Cerebellum (tissue), 4 donors: ENCODE measurements at places on chromosomes 16 and 17.
A peak's percentile ranks its signal among the peaks of the same experiment; 100 is the strongest.

DNA sequence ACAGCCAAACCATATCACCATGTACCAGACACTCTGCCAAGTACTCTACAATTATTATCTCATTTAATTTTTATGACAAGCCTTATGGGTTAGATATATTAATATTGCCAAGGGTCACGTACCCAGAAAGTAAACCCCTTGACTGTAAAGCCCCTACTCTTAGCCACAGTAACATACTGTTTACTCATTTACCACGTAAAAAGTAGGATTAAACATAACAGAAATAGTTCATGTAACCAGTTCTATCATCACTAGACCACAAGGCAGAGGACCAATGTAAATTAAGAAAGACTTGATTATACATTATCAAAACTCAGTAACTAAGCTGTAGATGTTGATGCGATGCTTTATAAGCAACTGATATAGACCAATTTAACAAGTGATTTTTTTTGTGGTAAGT, 101.5 kb upstream of the CNTNAP4 start:
- DNase-seq: no peak

DNA sequence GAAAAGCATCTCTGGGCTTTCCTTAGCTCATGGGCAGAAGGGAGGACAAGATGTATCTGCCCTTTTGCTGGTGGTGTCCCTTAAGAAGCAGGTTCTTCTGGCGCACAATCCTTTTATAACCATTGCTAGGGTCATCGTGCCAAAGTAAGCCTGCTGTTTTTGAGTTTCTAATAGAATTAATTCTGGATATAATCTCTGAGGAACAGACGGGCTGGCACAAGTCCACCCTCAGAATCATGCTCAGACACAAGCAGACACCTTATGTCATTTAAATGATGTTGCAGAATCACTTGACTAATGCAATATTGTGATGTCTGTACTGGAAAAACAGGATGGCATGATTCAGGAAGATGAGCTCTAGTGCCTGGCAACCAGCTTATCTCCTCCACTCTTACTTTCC, 18.8 kb upstream of the MMD start:
- DNase-seq: peak; percentile 28

DNA sequence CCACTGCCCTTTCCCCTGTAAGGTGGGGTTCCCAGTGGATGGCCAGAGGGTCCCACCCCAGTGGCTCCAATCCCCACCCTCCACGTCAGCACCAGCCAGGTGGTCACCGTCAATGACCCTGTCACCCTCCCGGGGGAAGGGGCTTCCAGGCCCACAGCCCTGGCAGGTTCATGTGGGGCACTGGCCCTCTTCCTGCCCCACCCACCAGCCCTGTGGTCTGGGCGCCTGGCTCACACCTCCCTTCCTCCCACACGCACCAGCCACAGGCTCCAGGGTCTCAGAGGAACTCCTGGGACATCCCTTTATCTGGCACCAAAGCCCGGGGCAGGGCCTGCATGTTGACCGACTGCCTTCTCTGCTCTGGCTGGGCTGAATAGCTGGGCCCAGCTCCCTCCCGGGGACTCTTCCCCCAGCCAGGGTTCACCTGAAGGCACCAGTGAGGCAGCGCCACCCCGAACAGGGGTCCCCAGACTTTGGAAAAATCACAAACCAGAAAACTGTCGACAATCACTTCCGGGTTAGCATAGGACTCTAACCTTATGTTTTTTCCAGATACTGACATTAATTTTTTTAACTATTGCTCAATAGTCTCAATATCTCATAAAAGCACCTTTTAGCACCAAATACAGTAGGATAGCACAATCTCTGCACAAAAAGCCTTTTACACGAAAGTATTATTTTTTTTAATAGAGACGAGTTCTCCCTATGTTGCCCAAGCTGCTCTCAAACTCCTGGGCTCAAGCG, 21.9 kb upstream of the ZC3H18 start:
- DNase-seq: no peak

DNA sequence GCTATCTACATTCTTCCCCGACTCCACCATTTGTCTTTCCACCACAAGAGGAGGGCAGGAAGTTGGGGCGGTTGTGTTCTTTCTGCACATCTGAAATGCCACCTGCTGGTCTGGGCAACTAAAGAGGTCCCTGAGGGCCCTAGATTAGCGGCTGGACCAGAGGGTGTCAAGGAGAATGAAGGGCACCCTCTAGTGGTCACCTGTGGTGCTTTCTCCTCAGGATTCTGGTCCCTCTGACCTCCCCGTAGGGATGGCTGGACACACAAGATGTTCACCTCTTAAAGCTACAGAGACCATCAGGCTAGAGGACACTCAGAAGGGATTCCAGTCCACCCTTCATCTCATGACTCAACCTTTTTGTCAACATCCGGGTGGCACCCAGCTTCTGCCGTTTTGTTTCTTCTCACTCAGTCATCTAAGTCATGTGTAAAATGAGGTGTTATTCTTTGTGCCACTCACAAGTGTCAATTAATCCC, 2.9 kb upstream of the SCIMP start:
- DNase-seq: no peak

GRCh38 chr16:73019457-73020362, 28.2 kb downstream of the ZFHX3 start:
- no peak for DNase-seq

DNA sequence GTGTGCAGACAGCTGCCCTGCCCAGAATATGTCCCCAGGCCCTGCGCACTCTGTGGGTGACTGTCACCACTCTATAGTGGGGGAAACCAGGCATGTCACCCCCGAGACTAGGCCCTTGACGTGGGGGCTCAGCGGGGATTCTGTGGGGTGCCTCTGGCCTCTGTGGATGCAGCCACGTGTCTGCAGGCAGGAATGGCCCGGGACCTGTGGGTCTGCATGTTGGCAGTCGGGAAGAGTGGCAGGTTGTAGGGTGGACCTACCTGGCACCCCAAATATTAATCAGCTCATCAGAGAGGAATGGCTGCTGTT, 954 bp downstream of the IL32 start:
- DNase-seq: no peak

- DNase-seq: no peak
Observed at GRCh38 chr17:18187821-18188761, 4.5 kb downstream of the ALKBH5 start.

- peak; percentile 14 for DNase-seq
Observed at GRCh38 chr17:41919840-41920579, 1.3 kb upstream of the ACLY start.

GRCh38 chr17:327971-328370, 24.6 kb downstream of the RPH3AL start:
- no peak for DNase-seq

- no peak for DNase-seq
Observed at GRCh38 chr17:58875261-58875660, 119.6 kb downstream of the PPM1E start.

DNA sequence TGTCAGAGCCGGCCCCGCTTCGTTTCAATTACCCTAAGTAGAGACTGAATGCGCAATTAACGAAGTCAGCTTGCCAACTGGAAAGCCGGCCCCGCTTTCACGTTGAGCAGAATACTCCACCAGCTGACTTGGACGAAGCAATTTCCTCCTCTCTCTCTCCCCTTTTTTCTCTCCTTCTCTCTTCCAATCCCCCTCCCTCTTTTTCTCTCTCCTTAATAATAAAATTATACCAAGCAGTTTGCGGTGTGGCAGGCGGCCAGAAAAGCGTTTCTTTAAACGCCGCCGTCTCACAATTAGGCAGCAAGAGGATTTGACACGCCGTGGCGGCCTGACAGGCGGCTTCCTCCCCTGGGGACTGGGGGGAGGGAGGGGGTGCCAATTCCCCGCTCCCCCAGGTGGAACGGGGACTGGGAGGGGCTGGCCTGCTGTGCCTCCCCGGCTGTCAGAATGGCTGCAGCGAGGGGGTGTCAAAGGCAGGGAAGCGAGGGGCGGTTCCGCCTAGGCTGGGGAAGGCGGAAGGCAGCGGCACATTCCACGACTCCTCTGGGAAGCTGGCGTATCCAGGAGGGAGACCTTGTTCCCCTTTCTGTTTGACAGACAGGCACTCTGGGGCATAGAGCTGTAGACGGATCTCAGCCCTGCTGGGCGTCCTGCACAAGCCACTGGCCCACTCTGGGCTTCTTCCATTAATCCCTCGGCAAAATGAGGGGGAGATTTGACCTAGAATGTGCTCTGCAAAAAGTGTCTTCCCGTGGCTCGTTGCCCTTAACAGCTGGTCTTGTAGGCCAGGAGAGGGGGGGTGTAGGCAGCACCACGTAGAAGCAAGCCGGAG, 52.7 kb downstream of the SREBF1 start:
- peak; percentile 58 for DNase-seq

GRCh38 chr17:78147315-78147998, 1.3 kb downstream of the C17orf99 start:
- no peak for DNase-seq

GRCh38 chr17:12737740-12738469, 51.4 kb upstream of the ARHGAP44 start:
- no peak for DNase-seq

- no peak for DNase-seq
Observed at GRCh38 chr16:71350821-71351557, 7.5 kb upstream of the CALB2 start.

GRCh38 chr16:71537643-71538042, 11.4 kb downstream of the CHST4 start:
- peak; percentile 5 for DNase-seq

DNA sequence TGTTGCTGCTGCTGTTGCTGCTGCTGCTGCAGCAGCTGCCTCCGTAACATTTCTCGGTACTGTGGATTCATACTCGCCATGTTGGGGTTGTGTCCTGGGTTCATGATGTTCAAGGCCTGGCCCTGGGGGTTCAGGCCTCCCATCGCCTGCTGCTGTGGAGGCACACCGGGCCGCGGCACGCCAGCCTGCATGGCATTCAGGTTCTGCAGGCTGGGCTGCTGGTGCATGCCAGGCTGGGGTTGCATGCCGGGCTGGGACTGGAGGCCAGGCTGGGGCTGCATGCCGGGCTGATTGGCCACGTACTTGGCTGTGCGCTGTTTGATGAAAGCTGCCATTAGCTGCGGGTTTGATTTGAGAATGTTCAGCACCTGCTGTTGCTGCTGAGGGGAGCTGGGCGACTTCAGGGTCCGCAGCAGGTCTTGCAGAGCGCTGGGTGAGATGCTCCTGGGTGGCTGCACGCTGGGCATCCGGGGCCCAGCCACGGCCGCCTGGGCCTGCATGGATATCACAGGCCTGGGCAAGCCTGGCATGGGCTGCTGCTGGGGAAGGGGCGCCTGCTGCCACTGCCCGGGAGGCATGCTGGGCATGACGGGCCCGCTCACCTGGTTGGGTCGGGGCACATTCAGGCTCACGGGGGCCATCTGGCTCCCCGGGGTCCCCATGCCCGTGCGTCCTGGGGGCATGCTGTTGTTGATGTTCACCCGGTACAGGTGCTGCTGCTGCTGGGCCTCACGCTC, 11.3 kb upstream of the TRAP1 start:
- no peak for DNase-seq

DNA sequence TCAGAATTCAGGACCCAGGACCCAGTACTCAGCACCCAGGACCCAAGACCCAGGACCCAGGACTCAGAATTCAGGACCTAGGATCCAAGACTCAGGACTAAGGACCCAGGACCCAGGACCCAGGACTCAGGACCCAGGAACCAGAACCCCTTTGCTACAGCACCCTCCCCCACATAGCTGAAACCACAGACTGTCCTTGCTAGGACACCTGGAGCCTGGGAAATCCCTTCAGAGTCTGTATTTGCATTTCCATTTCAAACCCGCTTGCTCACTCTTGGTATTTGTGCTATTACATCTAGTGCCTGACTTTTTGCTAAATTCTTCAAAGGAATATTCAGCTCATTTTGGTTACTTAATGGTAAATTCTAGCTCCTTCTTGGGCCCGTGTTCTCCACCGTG, 275.8 kb upstream of the MAF start:
- no peak for DNase-seq
